ENCODE measurements at places on chromosomes 7 and 10.

DNA sequence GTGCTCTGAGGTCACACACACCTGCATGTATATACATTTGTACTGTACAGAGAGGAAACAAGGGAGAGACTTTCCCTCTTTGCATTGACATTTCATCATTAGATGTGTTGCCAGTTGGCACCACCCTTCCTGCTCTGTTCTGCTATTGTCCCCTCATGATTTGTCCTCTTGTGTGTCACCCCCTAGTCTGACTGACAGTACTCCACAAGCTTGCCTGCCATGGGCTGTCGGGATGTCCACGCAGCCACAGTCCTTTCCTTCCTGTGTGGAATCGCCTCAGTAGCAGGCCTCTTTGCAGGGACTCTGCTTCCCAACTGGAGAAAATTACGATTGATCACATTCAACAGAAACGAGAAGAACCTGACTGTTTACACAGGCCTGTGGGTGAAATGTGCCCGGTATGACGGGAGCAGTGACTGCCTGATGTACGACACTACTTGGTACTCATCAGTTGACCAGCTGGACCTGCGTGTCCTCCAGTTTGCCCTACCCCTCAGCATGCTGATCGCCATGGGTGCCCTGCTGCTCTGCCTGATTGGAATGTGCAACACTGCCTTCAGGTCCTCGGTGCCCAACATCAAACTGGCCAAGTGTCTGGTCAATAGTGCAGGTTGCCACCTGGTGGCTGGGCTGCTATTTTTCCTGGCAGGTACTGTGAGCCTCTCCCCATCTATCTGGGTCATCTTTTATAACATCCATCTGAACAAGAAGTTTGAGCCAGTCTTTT lies 9.4 kb downstream of the CLDN12 start:
- DNase-seq, result peak; percentile 12

DNA sequence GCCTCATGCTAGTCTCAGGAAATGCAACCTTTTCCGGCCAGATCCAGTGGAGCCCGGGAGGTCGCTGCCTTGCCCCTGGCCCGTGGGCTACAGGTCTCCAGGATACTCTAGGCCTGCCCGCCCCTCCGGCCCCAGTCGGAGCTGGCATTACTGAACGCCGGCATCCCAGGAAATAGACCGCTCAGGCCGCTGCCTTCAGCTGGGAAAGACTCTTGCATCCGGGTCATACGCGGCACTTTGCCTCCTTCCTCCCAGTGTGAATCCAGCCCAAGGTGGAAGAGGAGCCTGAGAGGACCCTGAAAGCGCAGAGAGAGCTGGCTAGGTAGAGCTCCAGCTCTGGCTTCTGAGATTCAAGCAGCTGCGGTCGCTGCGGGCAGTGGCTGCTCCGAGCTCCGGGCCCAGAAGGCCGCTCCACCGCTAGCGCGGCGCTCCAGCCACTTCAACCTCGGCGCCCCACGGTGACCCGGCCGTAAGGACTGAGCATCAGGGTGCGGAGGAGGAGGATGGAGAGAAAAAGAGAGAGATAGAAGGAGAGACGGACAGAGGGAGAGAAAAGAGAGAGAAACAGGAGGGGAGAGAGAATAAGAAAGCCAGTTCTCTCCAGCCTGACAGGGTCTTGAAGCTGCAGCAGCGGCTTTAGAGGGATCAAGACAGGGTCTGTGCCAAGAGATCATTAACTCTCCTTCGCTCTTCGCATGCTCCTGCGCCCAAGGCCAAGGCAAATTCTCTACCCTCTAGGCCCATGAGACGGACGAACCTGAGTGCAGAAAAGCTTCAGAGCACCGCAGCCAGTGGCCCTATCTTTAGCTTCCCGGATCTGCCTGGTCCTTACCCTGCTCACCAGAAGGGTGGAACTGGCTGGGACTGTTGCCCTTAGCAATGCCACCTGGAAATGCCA lies 1.8 kb upstream of the HOXA10 start:
- DNase-seq, result no peak

DNA sequence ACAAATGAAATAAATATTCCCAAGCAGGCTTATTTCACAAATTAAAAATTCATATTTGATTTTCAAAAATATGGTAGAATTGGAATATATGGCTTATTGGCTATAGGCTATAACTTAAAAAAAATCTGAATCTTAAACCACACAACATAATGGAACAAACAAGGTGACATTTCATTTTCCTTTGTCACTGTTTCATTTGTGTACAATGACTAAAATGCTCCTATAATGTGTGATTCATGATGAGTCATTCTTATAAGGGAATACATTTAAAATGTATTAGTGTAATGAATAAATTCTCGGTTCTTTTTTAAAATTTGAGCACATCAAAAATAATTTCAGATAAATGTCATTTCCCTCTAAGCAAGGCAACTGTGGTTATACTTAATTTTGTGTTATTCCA lies 148.0 kb upstream of the ANK3 start:
- no peak for DNase-seq

GRCh38 chr10:71848325-71849275 lies 2.5 kb downstream of the PSAP start:
- DNase-seq, result no peak

DNA sequence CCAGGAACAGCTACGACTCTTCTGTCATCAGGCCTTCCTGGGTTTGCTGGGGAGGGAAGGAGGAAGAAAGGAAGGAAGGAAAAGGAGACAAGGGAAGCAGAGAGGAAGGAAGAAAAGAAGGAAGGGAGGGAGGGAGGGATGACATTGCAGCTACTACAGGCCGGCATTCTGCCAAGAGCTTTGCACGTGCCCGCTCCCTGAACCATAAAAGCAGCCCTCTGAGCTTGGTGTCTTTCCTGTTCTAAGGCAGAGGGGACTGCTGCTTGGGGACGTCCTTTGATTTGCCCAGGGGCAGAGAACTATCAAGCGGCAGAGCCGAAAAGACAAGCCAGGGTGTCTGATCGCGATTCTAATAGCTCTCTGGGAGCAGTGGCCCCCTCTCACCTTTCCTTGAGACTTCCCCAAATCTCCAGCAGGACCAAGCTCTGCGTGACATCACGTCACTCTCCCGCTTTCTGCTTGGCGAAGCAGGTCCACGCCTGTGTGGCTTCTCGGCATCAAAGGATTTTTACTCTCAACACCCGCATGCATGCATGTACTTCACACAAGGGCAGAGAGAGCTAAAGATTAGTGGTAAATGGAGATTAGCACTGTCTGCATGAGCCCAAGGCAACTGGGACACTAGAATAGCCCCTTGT lies 167.8 kb upstream of the AUTS2 start:
- no peak for DNase-seq

DNA sequence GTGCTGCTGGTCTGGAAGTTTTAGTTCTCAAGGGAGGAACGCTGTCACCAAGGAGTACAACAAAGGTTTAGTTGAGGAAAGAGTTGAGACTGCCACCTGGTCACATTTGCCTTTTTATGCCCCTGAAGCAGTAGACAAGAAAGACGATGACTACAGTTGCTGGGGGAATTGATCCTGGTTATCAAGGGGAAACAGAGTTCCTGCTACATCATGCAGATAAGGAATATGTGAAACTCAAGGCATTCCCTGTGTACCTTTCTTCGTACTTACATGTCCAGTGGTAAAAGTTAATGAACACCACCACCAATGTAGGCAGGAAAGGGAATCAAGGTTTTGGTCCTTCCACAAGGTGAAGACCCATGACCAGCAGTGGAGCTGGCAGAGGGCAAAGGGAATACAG lies 31.8 kb downstream of the SLC35B4 start:
- no peak for DNase-seq

DNA sequence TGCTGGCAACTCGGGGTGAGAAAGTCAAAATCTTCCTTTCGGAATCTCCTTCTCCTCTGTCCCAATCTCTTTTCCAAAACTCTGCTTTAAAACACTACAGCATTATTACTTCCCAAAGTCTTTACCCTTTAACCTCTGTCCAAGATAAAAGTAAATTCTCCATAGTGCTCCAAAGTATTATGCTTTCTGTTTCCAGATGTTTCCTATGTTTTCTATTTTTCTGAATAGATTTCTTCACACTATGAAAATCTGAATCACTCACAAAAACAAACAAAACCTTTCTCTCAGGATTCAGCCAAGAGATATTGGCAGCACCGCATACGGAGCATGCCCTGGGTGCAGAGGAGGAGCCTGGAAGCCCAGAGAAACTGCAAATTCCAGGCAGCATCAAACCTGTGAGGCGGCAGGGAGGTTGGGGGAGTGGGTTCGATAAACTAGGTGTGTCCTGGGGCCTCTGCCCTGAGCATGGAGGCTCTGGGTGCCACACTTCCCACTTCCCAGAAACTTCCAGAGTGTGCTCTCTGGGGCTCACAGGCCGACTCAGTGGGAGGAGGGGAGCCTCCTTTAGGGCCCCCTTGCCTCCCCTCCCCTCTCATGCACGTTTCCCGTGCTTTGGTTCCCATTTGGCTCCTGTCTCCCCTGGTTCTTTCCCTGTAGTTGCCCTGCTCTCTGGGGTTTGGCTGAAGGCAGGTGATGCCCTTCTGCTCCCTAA lies 35.6 kb downstream of the VIPR2 start:
- DNase-seq, result no peak

GRCh38 chr10:132638130-132638515 lies 100.5 kb downstream of the INPP5A start:
- no peak for DNase-seq

- DNase-seq, result no peak
Observed at GRCh38 chr10:79904671-79905321, 44.1 kb downstream of the SFTPD start.

GRCh38 chr10:43073191-43073590 lies 3.7 kb upstream of the RET start:
- DNase-seq, result no peak

- DNase-seq, result no peak
Observed at GRCh38 chr10:103541616-103542015, 48.1 kb downstream of the NEURL1 start.

DNA sequence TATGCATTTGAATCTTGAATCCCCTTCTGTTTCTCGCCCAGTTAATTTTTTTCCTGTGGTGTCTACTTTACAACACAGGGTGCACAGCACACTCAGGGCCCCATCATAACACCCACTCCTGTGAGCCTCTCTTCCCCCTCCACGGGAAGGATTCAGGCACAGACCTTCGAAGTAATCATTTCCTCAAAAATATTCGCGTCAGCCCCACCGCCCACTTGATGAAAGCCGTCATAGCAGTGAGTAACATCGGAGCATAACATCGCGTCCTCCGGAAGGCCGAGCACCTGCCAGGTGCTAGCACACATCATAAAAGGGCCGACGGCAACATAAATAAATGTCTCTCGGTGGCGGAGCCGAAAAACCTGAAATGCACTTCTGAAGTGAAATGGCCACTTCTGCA lies 201.7 kb upstream of the ADARB2 start:
- no peak for DNase-seq

DNA sequence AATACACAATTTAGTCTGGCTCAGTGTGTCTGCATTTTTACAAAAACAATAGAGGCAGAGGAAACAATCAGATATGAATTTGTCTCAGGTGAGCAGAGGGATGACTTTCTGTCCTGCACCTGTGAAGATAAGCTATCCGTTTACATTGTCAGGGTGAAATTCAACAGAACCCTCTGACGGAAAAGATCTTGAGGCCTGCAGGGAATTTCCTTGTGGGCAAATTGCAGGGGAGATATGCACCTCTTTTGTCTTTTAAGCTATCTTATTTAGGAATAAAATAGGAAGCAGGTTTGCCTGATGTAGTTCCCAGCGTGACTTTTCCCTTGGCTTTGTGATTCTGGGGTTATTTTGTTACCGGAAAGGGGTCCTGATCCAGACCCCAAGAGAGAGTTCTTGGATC lies 325.1 kb downstream of the GALNT17 start:
- DNase-seq, result no peak

GRCh38 chr10:5710859-5711258 lies 26.2 kb downstream of the TASOR2 start:
- DNase-seq, result no peak

DNA sequence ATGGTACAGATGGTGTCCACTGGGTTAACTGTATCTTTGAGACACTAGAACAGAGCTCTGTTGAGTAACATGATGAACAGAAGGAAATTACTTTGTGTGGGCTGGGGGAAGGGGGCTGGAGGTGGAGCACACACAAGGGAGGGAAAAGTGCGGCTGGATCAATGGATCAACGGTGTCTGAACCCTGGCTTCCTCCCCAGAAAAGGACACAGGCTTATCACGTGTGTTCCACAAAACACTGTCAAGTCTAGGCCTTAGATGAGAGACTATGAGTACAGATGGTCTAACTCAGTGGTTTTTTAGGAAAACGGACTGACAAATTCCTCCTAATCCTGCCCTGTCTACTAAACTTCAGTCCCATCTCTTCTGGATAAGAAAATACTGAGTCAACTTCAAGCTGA lies 27.8 kb downstream of the HSPB1 start:
- no peak for DNase-seq

DNA sequence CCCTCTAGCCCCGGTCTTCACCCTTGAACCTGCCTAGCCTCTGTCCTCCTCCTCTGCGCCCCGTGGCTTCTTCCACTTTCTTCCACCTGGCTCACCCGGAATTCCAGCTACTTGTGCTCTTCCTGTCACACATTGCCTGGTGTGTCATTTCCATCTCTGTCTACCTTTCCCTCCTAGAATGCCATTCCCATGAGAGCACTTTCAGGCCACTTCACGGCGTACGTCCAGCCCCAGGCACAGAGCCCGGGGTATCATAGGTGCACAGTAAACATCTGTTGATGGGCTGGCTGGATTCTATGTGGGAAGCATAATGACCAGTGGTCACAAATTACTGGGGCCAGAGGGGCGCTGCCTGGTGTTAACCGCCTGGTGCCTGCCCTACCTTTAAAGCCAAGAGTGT lies 161.3 kb downstream of the CUX1 start:
- no peak for DNase-seq

DNA sequence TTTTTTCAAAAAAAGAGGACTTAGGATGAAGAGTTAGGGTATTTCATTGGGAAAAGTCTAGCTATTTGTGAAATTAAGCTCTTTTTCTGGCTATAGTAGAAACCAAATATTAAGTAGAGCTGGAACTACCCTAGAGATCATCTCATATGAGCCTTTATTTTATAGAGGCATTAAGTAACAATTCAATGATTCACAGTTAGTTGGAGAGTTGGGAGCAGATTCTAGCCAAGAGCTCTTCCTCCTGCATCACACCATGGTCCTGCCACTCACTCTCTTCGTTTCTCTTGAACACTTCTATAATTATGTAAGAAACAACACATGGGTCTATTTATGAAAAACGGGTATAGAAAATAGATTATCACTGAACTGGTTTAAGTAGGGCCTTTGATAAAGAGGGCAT lies 76.1 kb upstream of the ANK3 start:
- DNase-seq, result no peak

DNA sequence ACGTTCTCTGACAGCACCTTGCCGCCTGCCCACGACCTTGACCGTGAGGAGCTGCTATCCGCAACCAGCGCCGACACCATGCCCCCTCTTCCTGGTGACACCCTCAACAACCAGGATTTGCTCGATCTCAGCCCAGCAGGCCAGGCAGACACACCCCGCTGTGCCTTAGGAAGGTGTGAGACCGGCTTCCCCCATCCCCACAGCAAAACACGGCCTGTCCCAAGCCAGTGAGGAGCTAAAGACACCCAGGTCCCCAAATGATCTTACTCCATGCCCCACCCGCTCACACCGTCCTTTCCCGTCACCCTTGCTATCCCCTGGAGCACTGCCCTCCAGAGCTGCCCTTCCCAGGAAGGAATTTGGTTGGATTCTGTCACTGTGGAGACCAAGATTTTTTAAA lies 21.3 kb upstream of the TTYH3 start:
- DNase-seq, result no peak
